ENCODE measurements at places on chromosomes 7 and 10.

DNA sequence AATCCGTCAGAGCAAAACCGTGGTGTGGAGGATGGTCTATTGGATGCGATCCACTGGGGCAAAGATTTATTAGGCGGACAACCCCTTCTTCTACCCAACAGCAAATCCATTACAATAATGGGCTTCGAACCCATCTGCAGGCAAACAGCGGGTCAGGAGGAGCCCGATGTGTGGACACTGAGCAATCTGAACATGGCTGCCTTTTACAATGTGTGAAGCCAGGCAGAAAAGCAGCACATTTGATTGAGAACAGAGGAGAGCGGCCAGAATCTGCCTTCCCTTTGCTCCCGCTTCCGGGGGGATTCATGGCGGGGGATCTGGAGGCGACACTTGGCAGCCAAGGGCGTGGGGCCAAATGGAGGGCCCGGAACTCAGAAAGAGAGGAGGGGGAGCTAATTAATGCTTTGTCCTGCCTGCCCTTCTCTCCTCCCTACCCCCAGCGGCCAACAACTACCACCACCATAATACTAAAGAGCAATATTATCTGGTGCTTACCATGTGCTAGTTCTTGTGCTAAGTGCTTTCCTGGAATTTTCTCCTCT is 133.0 kb downstream of the EMX2 start:
- DNase-seq, result no peak

GRCh38 chr10:6382081-6382480 is 179.3 kb downstream of the PFKFB3 start:
- DNase-seq, result no peak

GRCh38 chr7:139603282-139603681 is 79.8 kb downstream of the CLEC2L start:
- DNase-seq, result no peak

DNA sequence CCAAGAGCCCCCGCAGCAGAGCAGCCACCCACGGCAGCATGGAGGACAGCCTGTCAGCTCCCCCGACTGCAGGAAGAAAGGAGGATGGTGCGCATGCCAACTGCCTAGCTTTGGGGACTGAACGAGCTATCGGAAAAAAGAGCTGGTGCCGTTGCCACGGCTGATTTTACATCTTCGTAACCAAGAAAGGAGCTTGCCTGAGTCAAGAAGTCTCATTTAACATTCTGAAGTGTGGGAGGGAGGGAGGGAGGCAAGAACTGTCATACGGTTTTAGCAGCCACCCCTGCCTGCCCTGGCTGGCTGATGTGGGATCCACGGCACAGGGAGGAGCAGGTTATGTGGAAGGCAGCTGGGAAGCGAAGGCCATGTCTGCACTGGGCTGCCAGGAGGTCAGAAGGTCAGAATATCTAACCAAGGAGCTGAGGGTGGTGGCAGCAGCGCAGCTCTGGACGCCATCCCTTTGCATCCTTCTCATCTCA is 74.7 kb upstream of the CAMK2B start:
- no peak for DNase-seq

DNA sequence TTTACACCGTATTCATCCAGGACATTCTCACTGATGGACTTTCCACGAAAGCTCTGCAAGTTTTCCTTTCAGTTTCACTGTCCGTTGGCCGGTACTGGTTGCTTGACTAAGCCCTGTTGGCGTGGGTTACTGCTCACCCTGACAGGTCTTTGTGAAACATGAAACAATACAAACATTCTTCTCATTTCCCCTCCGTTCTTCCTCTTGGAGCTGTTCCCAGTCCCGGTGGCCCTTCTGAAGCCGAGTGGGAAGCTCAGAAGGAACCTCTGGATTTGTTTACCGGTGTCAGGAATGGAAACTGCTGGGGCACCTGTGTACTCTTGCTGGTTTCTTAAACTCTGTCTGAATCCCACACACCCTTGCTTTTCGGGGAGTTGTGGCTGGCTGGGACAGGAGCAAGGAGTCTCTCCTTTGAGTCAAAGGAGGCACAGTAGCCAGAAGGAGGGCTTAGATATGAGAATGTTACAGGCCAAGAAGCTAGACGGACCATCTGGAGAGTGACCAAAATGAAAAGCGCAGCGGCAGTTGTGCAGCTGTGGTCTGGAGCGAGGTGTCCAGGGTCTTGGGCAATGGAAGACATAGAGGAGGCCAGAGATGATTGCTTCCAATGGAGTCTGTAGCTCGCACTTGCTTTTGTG is 45.7 kb downstream of the LYZL2 start:
- no peak for DNase-seq
